ENCODE measurements at places on chromosomes 3 and 15.

- DNase-seq = no peak
Observed at GRCh38 chr3:47573190-47574172, 5.2 kb downstream of the CSPG5 start.

DNA sequence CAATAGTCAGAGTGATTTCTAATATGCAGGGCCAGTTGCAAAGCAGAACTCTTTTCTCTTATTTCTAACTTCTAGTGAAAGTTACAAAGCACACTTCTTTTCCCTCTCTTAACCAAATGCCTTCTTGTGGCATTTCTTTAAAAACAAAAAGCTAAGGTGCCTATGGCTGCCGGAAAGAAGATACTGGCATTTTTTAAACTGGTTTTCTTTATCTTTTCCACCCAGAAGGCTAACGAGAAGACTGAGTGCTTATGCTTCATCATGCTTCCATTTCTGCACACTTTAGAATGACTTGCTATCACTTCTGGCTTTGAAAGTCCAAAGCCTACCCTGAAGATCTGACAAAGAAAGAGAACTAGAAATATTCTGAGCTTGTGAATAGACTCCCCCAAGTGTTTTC lies 141.3 kb downstream of the P2RY1 start:
- DNase-seq = no peak

GRCh38 chr15:39364721-39365120 lies 216.2 kb upstream of the THBS1 start:
- DNase-seq = no peak

DNA sequence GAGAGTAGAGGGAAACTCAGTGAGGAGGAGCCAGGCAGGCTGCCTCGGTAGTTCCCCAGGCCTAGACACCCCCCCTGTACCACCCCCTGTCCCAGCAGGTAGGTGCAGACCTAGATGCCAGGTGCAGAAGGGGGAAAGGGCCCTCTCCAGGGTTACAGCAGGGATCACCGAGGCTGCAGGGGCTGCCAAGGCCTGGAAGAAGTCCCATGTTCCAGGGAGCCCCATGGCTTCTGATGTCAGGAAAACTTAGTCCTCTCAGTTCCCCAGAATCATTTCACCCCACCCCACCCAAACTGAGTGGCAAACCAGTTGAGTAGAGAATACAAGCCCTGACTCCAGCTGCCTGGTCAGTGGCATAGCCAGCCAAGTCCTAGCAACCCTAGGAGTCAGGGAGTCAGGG lies 7.4 kb upstream of the SEMA3B start:
- DNase-seq = no peak

DNA sequence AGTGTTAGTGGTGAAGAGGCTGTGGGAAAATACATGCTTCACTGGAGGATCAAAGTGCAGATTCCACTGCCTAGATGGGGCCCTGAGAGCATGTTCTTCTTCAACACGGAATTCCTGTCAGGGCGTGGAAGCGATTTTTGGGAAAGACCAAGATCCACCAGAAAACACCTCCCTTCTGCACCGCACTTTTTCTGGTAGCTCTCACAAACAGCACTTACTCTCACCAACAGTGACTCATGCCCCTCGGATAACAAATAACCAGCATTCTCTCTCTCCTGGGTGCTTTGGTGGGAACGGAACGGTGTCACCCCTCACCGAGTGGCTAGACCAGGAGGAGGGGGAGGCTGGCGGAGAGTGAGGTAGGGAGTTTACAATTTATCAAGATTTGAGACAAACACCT lies 40.1 kb downstream of the ADAMTSL3 start:
- DNase-seq = no peak

DNA sequence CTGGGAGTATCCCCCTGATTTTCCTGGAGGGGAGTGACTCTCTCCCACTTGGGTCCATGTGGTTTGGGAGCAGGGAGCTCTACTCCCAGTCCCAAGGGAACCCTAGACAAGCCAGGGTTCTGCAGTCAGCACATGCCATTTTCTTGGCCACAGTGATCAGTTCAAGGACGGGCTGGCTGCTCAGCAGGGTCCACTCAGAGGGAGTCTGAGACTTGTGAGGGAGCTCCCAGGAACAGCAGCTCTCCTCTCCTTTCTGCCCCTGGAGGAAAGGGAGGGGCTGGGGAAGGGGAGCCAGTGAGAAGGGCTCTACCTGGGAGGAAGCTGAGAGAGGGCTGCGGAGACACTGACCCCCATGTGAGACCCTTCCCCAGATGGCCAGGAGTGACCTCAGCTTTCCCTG lies 29.1 kb upstream of the LMCD1 start:
- no peak for DNase-seq
